ENCODE measurements at places on chromosomes 1 and 21.

GRCh38 chr1:116185161-116185701 lies 74.0 kb downstream of the MAB21L3 start:
- DNase-seq, result no peak

DNA sequence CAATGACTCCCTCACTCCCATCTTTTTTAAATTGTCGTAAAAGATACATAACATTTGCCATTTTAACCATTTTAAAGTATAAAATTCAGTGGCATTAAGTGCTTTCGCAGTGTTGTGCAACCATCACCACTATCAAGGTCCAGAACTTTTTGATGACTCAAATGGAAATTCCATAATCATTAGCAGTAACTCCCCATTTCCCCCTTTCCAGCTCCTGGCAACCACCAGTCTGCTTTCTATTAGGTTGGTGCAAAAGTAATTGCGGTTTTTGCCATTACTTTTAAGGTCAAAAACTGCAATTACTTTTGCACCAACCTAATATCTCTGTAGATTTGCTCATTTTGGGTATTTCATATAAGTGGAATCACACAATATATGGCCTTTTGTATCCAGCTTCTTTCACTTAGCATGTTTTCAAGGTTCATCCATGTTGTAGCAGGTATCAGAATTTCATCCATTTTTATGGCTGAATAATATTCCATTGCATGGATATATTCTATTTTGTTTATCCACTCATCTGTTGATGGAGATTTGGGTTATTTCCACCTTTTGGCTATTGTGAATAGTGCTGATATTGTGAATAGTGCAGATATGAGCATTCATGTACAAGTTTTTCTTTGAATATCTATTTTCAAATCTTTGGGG lies 159.7 kb downstream of the HIVEP3 start:
- no peak for DNase-seq

GRCh38 chr1:45172005-45172404 lies 34.4 kb downstream of the ZSWIM5 start:
- no peak for DNase-seq

GRCh38 chr1:51650198-51650597 lies 33.3 kb downstream of the OSBPL9 start:
- no peak for DNase-seq

DNA sequence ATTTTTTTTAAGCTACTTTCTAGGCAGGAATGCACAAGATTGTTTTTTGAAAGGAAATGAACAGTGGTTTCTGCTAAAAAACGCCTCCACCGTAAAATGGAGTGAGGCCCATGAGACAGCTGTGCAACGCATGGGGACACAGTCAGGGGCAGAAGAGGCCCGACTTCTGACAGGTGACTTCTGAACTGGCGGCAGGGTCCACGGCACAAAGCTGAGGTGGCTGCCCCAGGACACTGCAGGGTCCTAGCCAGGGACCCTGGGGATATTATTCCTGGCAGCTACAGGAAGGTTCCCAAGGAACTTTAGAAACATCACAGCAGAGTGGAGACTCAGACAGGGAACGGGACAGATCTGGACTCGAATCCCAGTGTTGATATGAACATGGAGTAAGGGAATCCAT lies 75.1 kb downstream of the SIM2 start:
- DNase-seq, result no peak

DNA sequence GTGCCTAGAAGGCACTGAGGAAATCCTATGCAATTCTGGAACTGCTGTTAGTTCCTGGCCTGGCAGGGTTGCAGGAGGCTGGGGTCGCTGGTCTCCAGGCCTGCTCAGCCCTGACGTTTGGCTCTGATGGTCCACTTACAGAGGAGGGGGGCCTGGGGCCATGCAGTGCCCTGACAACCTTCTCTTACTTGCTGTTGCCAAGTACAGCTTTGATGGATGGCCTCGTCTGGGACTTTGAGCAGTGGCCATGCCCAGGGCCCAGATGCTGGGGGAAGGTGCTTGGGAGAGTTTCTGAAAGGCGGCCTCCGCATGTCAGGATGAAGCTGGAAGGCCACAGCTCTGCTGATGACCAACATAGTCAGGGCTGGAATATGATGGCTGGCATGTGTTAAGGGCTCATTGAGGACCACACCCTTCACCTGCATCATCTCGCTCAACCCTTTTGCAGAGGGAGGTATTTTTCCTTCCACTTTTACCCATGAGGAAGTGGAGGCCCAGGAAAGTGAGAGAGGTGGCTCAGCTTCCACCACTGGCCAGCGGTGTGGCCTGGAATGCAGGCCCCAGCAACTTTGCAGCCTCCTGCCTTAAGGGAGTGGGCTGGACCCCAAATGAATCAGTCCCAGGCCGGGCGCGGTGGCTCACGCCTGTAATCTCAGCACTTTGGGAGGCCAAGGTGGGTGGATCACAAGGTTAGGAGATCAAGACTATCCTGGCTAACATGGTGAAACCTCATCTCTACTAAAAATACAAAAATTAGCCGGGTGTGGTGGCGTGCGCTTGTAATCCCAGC lies 34.7 kb upstream of the LRRC3 start:
- no peak for DNase-seq

- no peak for DNase-seq
Measured at GRCh38 chr1:94947437-94947836, 20.5 kb upstream of the CNN3 start.

GRCh38 chr1:20233394-20233793 lies 47.1 kb upstream of the PLA2G2C start:
- DNase-seq, result no peak

DNA sequence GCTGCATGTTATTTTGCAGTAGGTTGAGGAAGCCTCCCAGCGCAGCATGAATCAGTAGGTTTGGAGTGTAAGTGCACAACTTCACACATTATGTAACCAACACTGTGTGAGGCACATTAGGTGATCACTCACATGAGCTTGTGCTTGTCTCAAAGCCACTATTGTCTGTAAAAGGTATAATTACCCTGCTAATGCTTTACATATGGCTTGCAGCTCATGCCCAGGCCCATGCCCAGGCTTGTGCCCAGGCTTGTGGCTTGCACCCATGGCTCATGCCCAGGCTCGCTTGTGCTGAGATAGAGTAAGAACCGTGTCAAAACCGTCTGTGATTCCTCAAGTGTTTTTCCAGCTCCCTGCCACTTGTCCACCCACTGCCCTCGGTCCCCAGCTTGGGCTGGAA lies 596.3 kb downstream of the LTN1 start:
- no peak for DNase-seq

- no peak for DNase-seq
Measured at GRCh38 chr1:238061967-238062613, 171.4 kb upstream of the ZP4 start.

GRCh38 chr1:15283526-15283925 lies 36.5 kb downstream of the FHAD1 start:
- DNase-seq, result no peak

- peak; percentile 70 for DNase-seq
Measured at GRCh38 chr1:19582318-19582717, 61.8 kb upstream of the NBL1 start.

- DNase-seq, result no peak
Measured at GRCh38 chr1:43764581-43764980, 57.2 kb downstream of the ST3GAL3 start.

- no peak for DNase-seq
Measured at GRCh38 chr21:25126564-25126963, 480.7 kb downstream of the MRPL39 start.

GRCh38 chr1:216523449-216524190 lies 100.4 kb upstream of the USH2A start:
- DNase-seq, result no peak

DNA sequence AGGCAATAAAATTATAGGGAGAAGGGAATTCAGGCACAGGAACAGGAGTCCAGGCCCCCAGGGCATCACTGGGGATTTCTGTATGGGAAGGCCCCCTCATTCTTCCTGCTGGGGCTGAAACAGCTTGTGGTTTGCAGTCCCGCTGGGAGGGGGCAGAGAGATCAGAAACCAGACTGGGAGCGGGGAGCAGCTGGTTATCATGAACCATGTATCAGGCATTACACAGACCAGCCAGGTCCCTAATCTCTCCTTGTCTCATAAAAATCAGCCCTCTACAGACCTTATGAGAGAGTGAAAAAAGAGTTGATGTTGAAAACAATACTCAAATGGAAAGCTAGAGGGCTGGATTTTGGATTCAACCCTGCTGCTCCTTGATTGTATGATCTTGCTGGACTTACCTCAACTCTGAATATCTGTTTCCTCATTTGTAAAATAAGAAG lies 93.4 kb upstream of the F3 start:
- DNase-seq, result no peak

GRCh38 chr1:20376880-20377494 lies 86.3 kb downstream of the VWA5B1 start:
- peak; percentile 32 for DNase-seq

GRCh38 chr1:56645677-56646305 lies 677 bp downstream of the PRKAA2 start:
- no peak for DNase-seq

DNA sequence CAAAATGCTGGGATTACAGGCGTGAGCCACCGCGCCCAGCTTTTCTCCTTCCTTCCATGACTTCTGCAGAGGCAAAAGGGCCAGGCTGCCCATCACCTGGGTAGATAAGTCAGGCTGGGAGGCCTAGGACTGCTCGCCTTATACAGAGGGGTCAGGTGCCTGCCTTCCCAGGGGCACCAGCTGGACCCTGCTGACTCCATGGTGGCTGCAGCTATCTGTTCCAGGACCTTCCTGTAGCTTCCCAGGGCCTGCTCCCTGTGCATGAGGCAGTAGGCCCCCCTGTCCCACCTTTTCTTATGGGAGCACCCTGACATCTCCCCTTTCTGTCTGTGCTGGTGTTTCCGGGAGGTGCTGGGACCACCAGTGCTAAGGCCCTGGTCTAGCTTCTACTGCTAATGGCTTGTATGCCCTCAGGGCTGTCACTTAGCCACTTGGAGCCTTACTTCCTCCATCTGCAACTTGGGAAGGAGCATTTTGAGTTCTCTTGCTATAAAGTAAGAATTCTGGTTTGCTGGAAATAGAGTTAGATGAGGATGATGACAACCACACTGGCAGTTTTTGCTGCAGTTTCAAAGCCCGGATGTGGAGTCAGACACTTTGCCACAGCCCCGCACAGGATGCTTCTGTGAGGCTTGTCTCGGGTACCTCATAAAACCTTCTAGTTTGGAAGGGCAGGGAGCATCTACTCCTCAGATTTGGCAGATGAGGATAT lies 14.4 kb downstream of the SOX13 start:
- no peak for DNase-seq

DNA sequence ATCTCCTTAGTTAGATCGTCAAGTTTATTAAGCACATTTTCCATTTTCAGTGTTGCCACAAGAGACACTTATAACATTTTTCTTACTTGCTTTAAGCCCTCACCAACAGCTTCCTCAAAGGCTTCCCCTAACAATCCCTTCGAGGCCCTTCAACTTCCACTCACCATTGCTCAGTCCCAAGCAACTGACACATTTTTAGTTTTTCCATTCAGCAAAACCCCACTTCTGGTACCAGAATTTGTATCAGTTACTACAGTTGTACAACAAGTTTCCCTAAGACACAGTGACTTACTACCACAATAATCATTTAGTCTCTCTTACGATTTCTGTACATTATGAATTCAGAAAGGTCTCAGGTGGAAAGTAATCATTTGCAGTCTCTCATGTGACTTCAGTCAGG lies 276.8 kb upstream of the PKN2 start:
- DNase-seq, result no peak

- DNase-seq, result no peak
Measured at GRCh38 chr1:89104687-89105086, 21.2 kb downstream of the GBP2 start.

DNA sequence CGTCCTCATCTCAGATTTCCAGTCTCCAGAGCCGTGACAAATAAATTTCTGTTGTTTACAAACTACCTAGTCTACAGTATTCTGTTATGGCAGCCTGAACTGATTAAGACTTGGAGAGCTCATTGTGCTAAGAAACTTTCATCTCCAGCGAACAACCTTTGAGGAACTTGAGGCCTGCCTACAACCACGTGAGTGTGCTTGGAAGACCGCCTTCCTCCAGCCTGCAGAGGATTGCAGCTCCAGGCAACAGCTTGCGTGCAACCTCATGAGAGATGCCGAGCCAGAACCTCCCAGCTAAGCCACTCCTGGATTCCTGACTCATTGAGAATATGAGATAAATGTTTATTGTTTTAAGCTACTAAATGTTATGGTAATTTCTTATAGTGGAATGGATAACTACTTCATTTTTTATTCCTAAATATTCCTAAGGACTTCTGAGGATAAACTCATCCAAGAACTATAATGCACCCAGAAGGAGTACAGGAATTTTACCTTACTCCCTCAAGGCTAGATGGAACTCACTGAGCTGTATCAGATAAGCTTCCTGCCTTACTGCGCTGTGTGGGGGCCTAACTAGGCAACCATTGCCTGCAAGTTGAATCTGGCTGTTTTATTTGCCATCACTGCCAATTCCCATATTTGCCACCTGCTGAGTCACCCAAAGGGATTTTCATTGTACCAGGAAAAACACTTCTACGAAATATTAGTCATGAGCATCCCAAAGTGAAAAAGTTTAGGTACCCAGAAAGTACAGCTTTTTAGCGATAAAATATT lies 17.6 kb downstream of the FAM177B start:
- no peak for DNase-seq

GRCh38 chr1:82818586-82818985 lies 1017.9 kb downstream of the ADGRL2 start:
- no peak for DNase-seq

DNA sequence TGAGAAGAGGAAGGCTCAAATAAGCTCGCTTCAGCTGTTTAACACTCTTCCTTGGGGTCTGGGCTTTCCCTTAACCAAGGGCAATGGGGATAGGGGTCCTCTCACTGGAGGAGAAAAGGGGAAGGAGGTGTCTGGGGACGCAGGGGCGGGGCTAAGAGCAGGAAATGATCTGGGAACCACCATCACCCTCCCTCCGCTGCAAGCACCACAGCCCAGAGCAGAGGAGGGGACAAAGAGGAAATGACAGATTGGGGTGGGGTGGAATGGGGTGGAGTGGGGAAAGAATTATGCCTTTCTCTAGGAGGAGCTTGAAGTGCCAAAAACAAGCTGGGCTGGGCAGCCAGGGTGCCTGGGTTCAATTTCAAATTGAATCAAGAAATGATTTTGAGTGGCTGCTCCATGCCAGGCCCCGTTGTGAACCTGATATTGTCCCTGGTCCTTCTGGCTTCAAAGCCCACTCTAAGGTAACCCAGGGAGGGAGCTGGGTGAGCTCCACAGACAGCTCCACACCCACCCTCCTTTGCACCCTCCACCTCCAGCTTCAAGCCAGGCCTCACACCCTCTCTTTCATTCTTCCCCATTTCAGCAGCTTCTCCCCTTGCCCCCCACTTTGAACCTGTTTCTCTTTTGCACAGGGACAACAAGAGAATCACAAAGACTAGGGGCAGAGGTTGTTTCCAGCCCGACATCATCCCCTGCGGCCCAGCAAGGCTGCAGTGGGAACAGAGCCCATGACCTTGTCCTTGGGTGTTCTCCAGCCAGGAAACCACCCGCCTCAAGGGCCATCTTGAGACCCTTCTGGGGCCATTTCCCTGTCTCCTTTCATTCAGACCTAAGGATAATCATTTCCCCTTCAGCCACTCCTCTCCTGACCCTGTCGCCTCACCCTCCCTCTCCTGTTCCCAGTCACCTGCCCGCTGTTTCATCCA lies 1.1 kb downstream of the ARHGAP30 start:
- DNase-seq, result peak; percentile 68

GRCh38 chr21:45898028-45898350 lies 83.6 kb upstream of the COL6A1 start:
- no peak for DNase-seq

- DNase-seq, result no peak
Measured at GRCh38 chr1:2386636-2387611, 4.4 kb downstream of the MORN1 start.

Data from activated CD8-positive, alpha-beta memory T cell treated with anti-CD3 and anti-CD28 coated beads for 48 hours (primary cell).